PC-3 (cell line): ENCODE measurements at places on chromosomes 7 and 10. TPM values are rescaled to one million over a fixed set of nuclear protein-coding genes. Genes with fewer than 3 reads are reported as not detected.

GRCh38 chr10:97919012-97919411 is 69.4 kb downstream of the GOLGA7B start:
- DNase-seq = peak; percentile 19

SPAM1 gene
- not detected in 2 replicates for total RNA-seq

NCF1 gene
- total RNA-seq = not detected in 2 replicates

DNA sequence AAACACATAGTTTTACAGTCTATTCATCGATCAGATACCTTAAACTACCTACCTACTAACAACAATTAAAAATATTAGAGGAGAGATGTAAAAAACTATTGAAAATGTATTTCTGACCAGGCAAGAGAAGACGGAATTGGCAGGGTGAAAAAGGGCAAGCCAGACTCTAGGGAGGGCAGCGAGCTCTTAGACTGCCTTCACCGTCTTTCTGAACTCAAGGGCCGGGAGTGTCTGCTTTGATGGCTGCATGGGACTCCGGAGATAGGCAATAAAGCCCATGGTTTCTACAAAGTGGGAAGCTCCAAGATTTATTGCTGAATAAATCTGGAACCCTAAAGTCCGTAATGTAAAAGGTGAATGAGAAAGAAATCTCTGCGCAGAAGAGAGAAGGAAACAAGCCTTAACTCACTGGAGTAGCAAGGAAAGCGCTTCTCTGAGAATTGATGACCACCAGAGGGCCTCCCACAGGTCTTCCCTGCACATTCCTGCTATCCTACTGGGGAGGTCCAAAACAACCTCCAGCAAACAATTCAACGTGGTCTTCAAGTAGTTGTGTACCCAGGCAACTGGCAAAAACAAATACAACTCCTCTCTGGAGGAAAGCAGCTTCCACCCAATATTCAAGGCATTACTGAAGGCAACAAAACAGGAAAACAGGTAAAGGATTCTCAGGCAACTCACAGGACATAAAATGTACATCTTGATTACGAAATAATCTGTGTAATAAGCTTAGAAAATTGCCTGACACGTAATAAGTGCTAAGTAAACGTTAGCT is 181.3 kb downstream of the SDK1 start:
- DNase-seq = peak; percentile 53

DNA sequence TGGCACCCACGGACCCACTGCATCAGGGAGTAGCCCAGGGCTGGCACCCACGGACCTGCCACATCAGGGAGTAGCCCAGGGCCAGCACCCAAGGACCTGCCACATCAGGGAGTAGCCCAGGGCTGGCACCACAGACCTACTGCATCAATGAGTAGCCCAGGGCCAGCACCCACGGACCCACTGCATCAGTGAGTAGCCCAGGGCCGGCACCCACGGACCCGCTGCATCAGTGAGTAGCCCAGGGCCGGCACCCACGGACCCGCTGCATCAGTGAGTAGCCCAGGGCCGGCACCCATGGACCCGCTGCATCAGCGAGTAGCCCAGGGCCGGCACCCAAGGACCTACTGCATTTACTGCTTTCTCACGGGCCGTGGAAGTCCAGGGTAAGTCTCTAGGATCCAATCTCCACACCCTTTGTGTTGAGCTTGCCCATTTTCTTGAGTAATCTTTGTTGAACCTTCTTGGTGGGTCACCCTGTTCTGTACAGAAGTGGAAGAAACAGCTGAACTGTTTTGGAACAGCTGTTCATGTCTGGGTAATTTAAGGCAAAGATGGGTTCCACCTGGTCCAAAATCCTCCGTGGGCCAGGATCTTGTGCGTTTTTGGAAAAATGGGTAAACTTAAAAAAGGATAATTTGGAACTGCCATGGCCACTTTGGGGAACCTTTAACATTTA is 69.0 kb downstream of the VIPR2 start:
- no peak for DNase-seq

- no peak for DNase-seq
These were observed 412.0 kb downstream of the CNTNAP2 start for GRCh38 chr7:146528581-146528980.

GDF2 gene
- not detected in 2 replicates for total RNA-seq

ITGB8 gene
- total RNA-seq = 13.9 and 14.0 TPM in 2 replicates

ANK3 gene
- total RNA-seq = 29.5 and 33.6 TPM in 2 replicates

DNA sequence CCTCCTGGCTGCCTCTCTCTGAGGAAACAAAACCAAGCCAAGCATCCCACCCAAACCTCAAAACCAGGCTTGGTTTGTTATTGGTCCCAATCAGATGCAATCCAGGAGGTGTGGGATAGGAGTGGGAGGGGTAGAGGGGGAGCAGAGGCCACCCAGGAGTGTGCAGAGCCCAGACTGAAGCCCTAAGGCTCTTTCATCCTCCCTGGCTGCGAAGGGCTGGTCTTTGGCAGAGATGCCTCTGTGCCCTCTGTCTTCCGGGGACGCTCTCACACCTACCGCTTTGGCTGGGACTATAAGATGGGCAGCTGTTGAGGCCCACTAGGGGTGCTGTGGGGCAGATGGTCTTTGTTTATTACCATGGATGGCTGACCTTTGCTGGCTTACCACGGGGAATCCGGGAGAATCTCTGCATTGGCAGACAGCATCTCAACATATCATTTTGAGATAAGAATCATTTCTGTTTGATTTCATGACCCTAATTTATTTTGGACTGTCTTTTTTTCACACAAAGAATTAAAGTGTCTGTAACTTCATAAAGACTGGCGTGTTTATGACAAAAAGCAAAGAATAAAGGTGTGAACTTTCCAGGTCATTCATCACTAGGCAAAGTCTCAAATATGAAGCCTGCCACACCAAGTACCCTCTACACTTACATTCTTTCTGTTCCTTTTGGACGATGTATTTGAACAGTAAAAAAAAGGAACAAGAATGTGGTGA is 6.5 kb upstream of the DENND2A start:
- no peak for DNase-seq

C10orf143 gene
- total RNA-seq = 0.29 TPM in 1 of 2 replicates, not detected in the other

DNA sequence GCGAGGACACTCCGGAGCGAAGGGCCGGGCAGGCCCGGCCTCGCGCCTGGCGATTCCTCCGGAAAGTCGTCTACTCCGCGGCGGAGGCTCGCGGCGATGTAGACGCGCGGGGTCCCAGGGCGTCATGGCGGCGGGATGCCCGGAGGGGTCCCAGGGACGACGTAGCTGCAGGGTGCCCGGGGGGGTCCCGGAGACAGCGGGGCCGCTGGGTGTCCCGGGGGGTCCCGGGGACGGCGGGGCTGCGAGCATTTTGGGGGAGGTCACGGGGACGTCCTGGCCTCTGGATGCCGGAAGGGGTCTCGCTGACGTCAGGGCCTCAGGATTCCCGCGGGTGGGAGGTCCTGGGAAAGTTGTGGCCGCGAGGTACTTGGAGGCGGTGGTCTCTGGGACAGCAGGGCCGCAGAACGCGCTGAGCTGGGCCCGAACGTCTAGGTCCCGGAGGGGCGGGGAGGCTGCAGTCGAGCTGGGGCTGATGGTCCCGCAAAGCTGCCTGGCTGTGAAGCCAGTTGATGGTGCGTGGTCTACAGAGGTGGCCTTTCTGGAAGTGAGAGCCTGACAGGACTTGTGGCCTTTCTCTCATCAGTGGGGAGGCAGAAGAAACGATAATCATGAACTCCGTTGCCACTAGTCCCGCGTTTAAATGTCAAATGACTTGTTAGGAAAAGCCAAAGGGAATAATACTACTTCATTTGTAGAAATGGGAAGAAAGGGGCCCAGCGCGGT is 637 bp downstream of the HSPA14 start:
- no peak for DNase-seq

DNA sequence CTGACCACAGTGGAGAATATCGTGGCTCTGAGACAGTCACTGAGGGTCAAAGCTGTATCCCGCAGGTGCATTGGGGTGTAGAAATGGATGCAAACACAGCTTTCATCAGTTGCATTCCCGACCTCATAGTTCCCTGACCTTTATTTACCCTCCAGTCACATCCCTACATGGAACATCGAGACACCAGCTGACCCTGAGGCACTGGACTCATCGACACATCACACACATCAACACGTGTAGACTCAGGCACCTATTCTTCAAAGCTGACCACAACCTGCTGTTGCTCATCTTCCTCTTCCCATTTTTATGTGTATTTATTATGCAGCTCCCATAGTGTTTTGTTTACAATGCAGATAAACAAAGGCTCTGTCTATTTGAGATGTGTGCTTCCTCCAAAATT is 396.9 kb upstream of the NRP1 start:
- peak; percentile 48 for DNase-seq

ST8SIA6 gene
- not detected in 2 replicates for total RNA-seq

GRCh38 chr7:112307506-112307905 is 101.0 kb downstream of the ZNF277 start:
- no peak for DNase-seq

DOCK1 gene
- total RNA-seq = 34.3 and 34.6 TPM in 2 replicates

GRCh38 chr10:78176320-78177317 is 143.0 kb downstream of the RPS24 start:
- DNase-seq = no peak

DNA sequence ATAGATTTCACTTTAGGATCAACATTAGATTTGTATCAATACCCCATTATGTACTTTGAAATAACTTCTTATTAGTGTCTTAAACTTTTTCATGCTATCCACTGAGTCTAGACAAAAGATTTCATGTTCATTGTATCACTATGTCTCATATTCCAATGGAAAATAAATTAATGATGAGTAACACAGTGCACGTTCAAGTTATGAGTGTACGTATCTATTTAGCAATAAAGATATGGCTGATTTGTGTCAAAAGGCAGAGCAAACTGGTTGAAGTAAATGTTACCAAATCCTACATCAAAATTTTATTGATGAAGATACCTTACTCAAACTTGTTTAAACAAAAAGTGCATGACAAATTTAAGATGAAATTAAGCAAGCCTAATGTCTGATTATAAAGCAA is 102.4 kb downstream of the SEMA3E start:
- peak; percentile 70 for DNase-seq

DNA sequence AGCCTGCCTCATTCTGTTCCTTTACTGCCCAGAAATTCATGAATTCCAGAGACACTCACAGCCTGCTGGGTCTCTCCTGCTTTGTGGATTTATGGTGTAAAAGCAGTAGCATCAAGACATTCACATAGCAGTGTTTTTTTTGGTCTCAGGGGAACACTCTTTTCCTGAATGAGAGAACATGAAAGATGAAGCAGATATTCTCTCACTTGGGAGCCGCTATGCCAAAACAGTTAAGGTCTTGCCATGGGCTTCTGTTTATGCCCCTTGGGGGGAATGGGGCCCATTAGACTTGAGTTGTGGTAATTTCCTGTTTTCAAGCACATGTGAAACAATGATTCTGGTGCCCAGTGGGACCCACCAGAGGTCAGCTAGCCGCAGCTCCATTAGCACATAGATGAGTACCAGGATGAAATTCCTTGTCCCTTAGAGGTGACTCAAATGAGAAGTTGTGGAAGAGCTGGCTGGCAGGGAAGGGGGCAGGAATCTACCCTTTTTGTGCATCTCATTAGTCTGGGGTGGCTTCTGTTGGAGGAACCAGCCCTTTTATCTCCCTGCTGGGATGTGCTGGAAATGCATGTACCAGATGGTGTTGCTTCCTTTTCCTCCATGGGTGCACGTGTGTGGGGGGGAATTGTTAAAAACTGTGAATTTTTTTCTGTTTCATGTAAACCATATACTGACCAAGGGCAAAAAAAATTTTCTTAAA is 13.3 kb downstream of the BMPER start:
- no peak for DNase-seq

ZPBP gene
- not detected in 2 replicates for total RNA-seq
